ENCODE measurements at places on chromosomes 7 and 10. TPM values are rescaled to one million over a fixed set of nuclear protein-coding genes. Genes with fewer than 3 reads are reported as not detected.
A peak's percentile ranks its signal among the peaks of the same experiment; 100 is the strongest.

GRCh38 chr7:132349075-132349474, 227.2 kb downstream of the PLXNA4 start:
- no peak overlapping the region for H3K27ac ChIP-seq
- H3K27me3 ChIP-seq: peaks cover 39% of the 10 kb centered on the region
- no peak overlapping the region for H3K4me3 ChIP-seq
- no peak for DNase-seq
- H3K4me1 ChIP-seq: no peaks in the 10 kb centered on the region
- no peaks in the 10 kb centered on the region for H3K36me3 ChIP-seq

- no peaks in the 10 kb centered on the region for H3K4me1 ChIP-seq
- H3K27ac ChIP-seq: no peak overlapping the region
- no peaks in the 10 kb centered on the region for H3K27me3 ChIP-seq
- DNase-seq: peak; percentile 24
- no peak overlapping the region for H3K4me3 ChIP-seq
These were observed 101.6 kb downstream of the PDGFA start for GRCh38 chr7:417973-418601.

The PRTFDC1 gene
- total RNA-seq: 3.0 TPM

DNA sequence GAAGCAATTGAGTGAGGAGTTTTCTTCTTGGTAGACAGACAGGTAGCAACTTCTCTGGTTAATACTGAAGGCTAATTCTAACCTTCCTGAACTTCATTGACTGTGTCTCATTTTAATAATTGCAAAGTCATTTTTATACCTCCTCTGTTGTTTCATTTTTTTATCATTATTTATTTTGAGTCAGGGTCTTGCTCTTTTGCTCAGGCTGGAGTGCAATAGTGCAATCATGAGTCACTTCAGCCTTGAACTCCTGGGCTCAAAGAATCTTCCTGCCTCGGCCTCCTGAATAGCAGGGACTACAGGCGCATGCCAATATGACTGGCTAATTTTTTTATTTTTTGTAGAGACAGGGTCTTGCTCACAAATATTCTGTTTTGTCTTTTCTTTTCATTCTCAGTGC, 45.4 kb downstream of the APBB1IP start:
- no peaks in the 10 kb centered on the region for H3K27me3 ChIP-seq
- H3K36me3 ChIP-seq: no peaks in the 10 kb centered on the region
- peaks cover 99% of the 10 kb centered on the region for H3K4me1 ChIP-seq
- no peak overlapping the region for H3K4me3 ChIP-seq

The SLC29A4 gene
- 0.33 TPM for total RNA-seq

DNA sequence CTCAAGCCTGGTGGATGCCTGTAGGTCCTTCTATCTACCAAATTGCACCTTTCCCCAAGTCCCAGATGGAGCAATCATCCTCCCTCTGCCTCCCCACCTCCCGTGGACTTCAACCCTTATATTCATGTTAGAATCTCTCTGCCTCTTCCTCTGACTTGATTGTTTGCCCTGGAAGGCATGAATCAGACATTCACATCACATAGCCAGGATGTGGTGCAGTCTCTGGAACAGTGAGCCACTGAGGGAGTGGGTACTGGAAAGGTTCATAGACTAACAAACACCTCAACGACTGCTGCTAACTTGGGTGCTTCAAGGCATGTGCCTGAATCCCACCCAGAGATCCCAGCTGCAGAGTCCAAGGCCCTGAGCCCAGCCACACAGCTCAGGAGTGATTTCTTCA, 494.0 kb downstream of the TNS3 start:
- no peaks in the 10 kb centered on the region for H3K36me3 ChIP-seq
- H3K4me3 ChIP-seq: no peak overlapping the region
- DNase-seq: no peak
- no peaks in the 10 kb centered on the region for H3K27me3 ChIP-seq

GRCh38 chr10:33913194-33913593, 578.7 kb upstream of the NRP1 start:
- no peak overlapping the region for H3K4me3 ChIP-seq
- no peak overlapping the region for H3K27ac ChIP-seq
- no peak for DNase-seq
- no peaks in the 10 kb centered on the region for H3K27me3 ChIP-seq
- no peaks in the 10 kb centered on the region for H3K36me3 ChIP-seq

DNA sequence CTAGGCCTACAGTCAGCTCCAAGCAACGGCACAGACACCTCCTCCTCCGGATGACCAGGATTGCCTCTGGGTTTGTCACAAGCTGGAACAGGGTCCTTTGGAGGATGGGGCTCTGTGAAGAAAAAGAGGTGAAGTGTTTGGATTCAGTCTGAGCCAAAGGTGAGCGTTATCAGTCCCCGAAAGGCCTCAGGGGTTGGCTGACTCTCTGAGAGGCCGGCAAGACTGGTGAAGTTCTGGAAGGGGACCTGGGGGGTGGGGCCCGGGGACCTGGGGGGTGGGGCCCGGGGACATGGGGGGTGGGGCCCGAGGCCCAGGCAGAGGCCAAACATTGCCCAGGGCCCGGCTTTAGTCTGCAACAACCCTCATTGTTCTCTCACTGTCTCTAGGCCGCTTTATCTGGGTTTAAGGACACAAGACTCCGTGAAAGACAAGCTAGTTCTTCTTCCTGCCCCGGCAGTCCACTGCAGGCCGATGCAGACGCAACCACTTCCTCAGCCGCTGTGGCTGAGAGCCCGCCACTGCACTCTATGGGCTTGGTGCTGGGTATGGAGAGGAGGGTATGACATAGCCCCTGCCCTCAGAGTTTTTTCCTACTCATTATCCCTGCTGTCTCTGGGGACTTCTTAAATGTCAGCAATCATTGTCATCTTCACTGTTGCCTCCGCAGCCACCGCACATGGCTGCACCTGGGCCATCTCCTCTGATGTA, 27.4 kb upstream of the PSAP start:
- peak; percentile 91 for DNase-seq

- no peaks in the 10 kb centered on the region for H3K4me1 ChIP-seq
- no peaks in the 10 kb centered on the region for H3K36me3 ChIP-seq
- no peak for DNase-seq
- no peak overlapping the region for H3K27ac ChIP-seq
- H3K4me3 ChIP-seq: no peak overlapping the region
These were observed 9.7 kb downstream of the ASB10 start for GRCh38 chr7:151177310-151177709.

Measured in spleen (tissue), 13 donors.